Activated CD4-positive, alpha-beta T cell treated with anti-CD3 and anti-CD28 coated beads, Interleukin-2, amount 50 U/mL, for 1 hour (primary cell): ENCODE measurements at places on chromosomes 1 and 21.

DNA sequence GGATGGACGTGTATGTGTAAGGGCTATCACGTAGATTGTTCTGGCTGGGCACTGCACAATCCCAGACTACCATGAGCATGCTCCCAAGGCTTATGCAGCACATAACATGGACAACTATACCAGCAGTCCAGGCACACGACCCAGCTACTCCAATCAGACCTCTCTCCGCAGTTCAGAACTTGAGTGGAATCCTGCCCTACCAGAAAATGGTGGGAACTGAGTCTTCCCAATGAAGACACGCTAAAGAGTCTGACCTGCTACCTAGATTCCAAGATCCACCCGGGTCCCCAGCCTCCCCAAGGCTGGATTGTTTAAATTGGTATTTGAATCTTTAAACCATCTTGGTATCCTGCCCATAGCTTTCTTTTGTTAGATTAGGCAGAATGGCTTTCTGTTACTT is 251.3 kb upstream of the KAZN start:
- no peak for DNase-seq

GRCh38 chr21:43340491-43341377 is 86.2 kb downstream of the SIK1 start:
- no peak for DNase-seq

- DNase-seq: no peak
Observed at GRCh38 chr1:24790490-24790889, 45.2 kb downstream of the CLIC4 start.

DNA sequence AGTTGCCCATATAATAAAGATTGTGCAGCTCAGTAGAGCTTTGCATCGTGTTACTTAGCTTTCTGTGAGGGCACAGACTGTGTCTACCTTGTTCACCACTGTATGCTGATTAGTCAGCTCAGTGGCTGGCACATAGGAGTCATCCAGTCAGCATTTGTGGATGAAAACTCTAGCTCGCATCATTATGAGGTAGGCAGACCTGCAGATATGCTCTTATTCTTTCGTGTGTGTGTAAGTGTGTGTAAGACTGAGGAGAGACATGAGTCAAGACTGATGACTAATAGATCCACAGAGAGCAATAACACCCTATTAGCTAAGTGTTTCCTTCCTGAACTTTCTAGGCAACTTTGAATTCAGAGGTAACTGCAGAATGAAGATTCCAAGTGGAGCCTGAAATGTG is 17.1 kb downstream of the TTF2 start:
- DNase-seq: no peak

GRCh38 chr1:118659646-118660045 is 328.5 kb downstream of the TBX15 start:
- no peak for DNase-seq

DNA sequence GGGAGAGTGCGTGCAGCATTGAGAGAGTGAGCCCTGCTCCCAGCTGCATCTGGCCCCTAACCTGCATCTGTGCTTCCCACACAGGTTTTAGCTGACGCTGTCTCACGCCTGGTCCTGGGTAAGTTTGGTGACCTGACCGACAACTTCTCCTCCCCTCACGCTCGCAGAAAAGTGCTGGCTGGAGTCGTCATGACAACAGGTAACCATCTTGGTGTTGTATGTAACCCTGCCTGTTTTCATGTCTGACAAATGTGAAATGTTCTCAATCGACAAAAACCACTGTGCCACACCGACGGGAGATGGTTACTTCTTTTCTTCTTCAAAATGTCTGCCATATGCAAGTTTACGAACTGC is 105.8 kb downstream of the ADARB1 start:
- no peak for DNase-seq

- DNase-seq: no peak
Observed at GRCh38 chr1:187451238-187451637, 622.5 kb downstream of the PLA2G4A start.

- DNase-seq: no peak
Observed at GRCh38 chr1:20233866-20234265, 47.5 kb upstream of the PLA2G2C start.

DNA sequence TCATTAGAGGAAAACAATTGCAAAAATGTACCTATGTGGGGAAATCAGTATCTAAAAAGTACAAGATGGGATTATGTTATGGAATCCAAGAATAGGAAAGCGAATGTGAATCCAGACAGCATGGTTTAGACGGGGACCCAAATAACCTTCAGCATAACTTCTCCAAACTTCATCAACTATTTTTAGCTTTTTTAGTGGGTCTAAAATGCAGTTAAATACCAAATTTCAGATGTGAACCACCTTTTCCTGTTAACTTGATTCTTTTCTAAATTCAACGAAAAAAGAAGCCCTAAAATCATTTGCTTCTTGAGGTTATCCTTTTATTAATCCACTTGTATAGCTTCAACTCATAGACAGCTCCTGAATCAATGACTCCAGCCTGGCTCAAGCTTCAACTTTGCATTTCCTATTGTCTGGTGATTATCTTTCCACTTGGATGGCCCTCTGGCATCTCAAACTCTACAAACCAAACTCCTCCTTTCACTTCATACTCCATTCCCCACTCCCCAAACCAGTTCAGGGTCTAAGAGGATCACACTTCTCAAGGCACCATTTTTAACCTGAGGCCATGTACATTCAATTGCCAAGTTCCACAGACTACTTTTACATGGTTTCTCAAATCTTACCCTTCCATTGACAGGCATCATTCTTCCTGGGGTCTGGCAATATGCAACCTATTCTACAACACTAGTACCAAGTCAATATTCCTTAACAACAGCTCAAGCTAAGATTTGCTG is 7.4 kb downstream of the ERRFI1 start:
- no peak for DNase-seq

GRCh38 chr1:192860478-192861185 is 51.8 kb downstream of the RGS2 start:
- no peak for DNase-seq
